Inflammatory macrophage treated with lipopolysaccharide for 1 hour (primary cell): ENCODE measurements at places on chromosomes 1 and 21.

DNA sequence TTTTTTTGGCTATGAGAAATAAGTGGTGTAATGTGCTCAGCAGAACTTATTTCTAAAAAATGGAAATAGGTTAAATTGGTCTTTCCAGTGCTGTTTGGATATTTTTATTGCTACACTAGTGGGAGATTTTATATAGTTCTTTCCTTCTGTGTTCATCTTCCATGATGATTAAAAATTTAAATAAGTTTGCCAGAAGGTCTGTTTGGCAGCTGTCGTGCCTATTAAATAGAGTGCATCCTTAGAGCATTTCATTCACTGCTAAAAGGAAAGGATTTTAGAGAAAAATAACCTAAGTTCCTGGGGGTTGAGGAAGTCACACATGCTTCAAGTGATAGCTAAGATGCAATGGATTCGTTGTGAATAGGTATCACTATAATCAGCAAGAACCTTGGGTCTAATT, 29.7 kb upstream of the RAVER2 start:
- no peak for DNase-seq

- no peak for DNase-seq
Measured at GRCh38 chr21:26813426-26813998, 31.7 kb downstream of the ADAMTS1 start.

GRCh38 chr1:112337028-112337531, 58.9 kb upstream of the CTTNBP2NL start:
- DNase-seq = peak; percentile 27

GRCh38 chr1:3323021-3323795, 131.3 kb upstream of the ARHGEF16 start:
- DNase-seq = peak; percentile 47

- DNase-seq = no peak
Measured at GRCh38 chr1:108962681-108963051, 618 bp downstream of the CLCC1 start.

DNA sequence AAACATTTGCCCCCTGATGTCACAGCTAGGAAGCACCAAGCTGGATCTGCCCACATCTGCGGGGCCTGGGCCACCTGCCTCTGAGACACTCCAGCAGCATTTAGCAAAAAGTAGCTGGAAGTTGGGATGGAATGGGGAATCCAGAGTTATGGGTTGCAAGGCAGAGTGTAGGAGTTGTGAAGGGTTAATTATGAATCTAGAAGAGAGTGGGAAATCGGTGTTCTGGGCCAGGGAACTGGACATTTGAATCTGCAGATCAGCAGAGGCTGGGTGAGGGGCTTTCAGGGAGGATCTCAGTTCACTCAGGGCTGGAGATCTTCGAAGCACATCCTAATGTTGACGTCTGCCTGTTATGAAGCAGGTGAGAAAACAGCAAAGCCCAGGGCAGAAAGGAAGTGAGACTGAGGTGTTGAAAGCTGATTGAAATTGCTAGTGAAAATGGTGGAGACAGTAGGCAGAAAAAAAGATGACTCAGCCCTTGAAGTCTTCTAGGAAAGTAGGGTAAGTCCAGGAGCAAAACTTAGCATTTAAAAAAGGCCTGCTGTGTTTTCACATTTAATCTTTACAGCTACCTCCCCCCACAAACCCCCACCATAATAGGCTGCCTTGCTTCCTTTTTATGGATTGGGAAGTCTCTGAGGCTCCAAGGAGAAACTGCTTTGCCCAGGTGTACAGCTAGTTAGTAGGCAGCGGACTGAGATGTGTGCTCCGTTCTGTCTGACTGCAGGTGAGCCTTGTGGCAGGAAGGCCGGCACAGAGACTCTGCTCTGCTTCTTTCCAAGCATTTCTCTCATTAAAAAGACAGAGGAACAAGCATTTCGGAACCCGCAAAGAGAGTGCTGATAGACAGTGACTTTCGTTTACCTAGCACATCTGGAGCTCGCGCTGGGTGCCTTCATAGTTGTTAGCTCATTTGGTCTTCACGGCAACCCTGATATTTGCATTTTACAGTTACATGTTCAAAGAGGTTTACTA, 7.2 kb downstream of the VANGL1 start:
- DNase-seq = no peak

- peak; percentile 22 for DNase-seq
Measured at GRCh38 chr1:221559911-221560310, 182.0 kb downstream of the DUSP10 start.

- no peak for DNase-seq
Measured at GRCh38 chr1:167916766-167917511, 3.0 kb upstream of the ADCY10 start.

- DNase-seq = no peak
Measured at GRCh38 chr1:89836252-89837035, 15.6 kb downstream of the LRRC8D start.
